KBM-7 (cell line): ENCODE measurements at places on chromosomes 6 and 20.
A peak's percentile ranks its signal among the peaks of the same experiment; 100 is the strongest.

- no peak for DNase-seq
Measured at GRCh38 chr20:63096681-63097335, 90.0 kb upstream of the BHLHE23 start.

GRCh38 chr6:67411036-67411435, 1224.0 kb upstream of the ADGRB3 start:
- no peak for DNase-seq

DNA sequence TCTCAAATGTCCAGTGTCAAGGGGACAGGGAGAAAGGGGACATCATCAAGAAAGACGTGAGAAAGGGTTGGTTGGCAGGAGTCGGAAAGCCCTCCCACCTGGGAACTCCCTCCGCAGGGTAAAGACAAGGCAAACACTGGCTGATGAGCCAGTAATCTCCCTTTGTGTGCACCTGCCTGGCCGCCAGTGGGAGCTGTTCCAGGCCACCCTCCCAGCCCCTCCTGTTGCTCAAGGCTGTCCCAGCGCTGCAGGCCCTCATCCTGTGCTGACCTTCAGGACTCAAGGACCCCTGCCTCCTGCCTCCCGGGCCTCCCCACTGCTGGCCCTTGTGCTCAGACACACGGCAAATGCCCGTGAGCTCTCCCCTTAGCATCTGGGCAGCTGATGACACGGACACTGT, 7.4 kb downstream of the FRMD1 start:
- no peak for DNase-seq

DNA sequence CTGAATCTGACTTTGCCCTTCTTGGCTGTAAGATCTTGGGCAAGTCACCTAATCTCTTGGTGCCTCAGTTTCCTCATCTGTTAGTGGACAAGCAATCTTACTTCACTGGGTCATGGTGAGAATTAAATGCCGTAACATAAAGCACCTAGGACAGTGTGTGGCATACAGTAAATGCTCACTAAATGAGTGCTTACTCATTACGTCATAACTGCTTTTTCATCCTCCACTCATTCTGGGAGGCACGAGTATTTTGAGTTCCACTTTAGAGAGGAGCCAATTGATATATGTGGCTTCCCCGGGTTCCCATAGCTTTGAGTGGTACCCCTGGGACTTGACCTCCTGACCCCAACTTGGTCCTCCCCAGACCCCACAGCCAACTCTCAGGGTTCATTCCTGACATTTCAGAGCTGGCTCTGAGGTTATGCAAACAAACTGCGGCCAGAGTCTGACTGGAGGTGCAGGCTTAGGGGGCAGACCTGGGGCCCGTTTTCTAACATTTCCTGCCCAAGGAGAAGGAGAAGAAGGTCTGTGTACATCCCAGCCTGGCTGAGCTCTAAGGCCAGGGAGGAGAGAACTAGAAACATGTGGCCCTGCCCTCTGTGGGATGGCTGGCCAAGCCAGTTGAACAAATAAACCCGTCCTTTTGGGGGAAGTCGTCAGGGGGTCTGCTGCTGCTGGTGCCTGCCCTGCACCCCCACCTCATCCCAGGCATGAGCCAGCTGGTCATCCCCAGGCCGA, 5.8 kb downstream of the ANGPT4 start:
- no peak for DNase-seq

GRCh38 chr6:106574741-106575458, 54.4 kb downstream of the RTN4IP1 start:
- DNase-seq = no peak

DNA sequence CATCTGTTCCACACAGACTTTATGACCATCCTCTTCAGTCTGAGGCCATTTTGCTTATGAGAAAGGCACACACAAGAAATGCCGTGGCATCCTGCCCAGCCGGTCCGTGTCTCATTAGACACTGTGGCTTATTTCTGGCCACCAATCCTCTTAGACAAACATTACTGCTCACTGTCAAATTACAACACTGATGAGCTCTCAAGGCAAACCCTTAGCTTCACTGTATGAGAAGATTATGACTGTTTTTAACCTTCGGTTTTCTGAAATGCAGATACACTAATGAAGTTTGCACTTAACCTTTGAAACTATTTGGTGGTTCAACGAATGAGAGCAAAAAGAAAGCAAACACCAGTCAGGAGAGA, 50.5 kb upstream of the DST start:
- peak; percentile 73 for DNase-seq

- no peak for DNase-seq
Measured at GRCh38 chr20:50284811-50285375, 94.3 kb downstream of the CEBPB start.

- DNase-seq = no peak
Measured at GRCh38 chr20:49571553-49571835, 3.6 kb upstream of the PTGIS start.

GRCh38 chr6:32194825-32195651, 2.6 kb upstream of the GPSM3 start:
- peak; percentile 70 for DNase-seq

- DNase-seq = no peak
Measured at GRCh38 chr6:51166914-51167313, 348.2 kb downstream of the TFAP2B start.

DNA sequence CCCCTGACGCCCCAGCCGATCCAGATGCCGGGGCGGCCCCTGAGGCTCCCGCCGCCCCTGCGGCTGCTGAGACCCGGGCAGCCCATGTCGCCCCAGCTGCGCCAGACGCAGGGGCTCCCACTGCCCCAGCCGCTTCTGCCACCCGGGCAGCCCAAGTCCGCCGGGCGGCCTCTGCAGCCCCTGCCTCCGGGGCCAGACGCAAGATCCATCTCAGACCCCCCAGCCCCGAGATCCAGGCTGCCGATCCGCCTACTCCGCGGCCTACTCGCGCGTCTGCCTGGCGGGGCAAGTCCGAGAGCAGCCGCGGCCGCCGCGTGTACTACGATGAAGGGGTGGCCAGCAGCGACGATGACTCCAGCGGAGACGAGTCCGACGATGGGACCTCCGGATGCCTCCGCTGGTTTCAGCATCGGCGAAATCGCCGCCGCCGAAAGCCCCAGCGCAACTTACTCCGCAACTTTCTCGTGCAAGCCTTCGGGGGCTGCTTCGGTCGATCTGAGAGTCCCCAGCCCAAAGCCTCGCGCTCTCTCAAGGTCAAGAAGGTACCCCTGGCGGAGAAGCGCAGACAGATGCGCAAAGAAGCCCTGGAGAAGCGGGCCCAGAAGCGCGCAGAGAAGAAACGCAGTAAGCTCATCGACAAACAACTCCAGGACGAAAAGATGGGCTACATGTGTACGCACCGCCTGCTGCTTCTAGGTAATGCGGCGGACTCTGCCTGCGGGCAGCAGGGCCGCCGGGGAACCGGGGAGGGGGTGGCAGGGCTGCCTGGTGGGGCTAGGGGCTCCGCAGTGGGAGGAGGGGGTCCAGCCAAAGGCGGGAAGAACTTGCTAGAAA, 2.3 kb downstream of the GNAS start:
- DNase-seq = no peak

DNA sequence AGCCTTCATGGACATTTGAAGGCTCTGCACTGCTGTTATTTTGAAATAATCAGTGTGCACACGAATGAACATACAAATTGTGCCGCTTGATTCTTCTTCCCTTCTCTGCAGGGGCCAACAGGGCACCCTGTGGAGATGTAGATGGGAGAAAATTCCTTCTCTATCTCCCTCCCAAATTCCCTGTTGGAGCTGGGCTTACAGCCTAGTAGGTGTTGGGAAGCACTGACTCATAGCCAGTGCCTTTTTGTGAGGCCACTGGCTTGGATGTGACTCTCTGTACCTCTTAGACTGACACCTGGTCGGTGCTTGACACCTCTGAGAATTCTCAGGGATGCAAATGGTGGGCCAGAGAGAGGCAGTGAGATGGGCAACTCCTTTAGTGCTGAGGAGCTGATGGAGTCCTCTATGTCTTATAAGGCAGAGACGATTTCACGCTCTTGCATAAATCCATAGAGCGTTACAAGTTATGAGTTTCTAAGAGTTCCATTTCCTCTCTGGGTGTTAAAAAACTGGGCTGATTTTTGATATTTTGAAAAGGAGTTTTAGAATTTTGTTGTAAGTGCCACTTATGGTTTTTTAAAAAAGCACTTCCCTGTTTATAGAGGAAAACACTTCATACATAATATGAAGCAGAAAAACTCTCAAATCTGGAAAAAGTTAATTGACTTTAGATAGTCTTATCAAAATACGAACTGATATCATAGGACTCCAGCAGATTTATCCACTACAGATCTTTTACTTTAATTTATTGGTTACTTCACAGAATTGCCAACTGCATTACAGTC, 89.8 kb upstream of the MAP3K7 start:
- DNase-seq = no peak

DNA sequence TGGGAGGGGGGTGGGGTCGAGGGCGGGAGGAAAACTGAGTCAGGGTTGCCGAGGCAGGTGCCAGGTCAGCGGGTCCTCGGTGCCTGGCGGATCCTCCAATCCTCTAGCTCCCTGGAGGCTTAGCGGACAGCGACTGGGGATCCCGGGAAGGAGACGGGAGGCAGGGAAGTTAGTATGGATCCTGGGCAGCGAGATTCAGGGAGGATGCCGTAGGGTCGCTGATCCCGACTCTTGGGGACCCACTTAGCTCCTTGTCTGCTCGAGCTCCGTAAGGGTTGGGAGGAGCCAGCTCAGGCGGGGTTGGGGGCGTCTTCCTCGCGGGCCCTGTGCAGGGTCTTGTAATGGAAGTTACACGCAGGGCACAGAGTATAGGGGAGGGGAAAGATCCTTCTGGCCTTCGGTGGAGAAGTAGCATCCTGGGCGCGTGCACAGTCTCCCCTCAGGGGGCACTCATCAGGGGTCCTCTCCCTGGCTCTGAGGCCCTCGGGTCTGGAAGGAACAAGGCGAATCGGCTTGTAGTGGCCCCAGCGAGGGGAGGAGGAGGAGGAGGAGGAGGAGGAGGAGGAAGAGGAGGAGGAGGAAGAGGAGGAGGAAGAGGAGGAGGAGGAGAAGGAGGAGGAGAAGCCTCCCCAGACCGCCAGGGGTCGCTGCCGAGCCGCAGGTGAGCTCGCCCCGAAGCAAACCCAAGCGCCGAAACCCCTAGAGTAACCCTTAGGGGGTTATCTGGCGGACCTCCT, 6.4 kb upstream of the SLC12A5 start:
- DNase-seq = peak; percentile 65

DNA sequence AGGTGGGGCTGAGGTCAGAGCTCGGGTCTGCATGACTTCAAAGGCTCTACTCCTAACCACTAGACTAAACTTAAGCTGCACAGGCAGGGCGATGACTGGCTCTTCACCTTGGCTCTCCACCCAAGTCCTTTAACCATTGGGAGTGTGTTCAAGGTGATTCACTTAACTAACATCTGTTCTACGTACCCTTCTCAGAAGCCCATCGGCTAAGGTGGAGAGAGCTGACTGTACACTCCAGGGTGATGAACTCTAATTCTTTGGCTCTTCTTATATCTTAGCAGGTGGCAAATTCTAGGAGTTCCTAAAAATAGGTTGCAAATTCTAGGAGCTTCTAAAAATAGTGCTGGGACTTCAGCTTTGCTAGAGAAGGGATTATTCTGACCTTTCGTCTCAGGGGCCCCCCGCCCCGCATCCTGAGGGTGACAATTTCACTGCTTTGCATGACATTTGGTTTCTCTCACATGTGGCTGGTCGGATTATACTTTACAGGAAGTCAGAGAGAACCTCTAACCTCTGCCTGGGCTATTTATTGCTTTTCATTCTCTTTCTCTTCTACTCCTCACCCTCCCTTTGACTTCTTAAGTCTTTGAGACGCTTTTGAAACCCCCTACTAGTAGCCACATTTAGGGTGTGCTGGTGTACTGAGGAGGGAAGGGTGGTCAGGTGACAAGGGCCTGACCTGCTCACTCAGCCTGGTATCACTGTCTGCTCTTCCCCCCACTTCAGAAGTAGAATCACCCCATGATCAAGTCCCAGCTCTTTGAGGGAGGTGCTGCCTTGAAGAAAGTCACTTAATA, 55.5 kb downstream of the PRDM1 start:
- peak; percentile 79 for DNase-seq

- DNase-seq = no peak
Measured at GRCh38 chr6:25403150-25403549, 124.0 kb downstream of the CARMIL1 start.

GRCh38 chr20:59318803-59319202, 18.4 kb downstream of the EDN3 start:
- no peak for DNase-seq

DNA sequence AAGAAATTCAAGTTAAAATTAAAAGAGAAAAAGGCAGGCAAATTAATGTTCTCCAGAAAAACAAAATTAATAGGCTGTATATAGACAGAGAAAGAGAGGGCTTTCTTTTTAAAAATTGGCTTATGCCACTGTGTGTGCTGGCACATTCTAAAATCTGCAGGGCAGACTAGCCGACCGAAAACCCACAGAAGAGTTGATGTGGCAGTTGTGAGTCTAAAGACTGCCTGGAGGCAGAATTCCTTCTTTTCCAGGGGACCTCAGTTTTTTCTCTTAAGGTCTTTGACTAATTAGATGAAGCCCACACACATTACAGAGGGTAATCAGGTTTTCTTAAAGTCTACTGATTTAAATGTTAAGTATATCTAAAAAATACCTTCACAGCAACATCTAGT, 85.7 kb downstream of the GJA1 start:
- no peak for DNase-seq
